HEK293T (cell line): ENCODE measurements at places on chromosomes 7 and 10.

DNA sequence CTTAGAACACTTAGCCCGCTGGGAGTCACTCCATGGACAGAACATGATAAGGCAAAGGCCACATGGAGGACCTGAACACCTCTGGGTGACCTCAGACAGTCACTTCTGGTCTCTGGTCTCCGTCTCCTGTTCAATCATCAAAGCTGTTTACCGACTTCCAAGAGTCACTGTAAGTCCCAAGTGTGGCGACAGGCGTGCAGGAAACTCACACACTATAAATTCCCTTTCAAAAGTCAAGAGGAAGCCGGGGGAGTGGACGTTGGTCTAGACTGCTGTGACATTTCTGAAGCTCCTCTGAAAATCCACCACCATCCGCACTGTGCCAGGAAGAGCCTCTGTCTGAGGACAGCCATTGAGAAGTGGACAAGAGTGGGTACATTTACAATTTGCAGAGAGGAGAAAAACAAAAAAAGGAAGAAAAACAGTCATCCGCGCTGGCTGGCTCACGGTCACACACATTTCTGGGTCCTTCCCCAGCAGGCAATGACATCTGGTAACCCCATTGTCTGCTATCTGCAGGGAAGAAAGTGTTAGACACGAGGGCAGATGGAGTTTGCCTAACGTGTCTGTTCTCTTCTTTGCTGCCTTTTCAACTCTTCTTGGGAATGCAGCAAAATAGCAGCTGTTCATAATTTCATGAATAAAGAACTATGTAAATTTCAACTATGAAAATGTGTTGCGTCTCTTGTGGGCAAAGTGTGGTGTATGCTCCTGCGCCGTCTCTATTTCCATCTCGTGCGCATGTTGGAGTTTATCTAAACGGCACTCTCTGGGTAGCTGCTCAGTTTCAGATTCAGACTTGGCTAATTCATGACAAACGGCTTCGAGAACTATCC is 32.9 kb upstream of the CUX1 start:
- no peak for DNase-seq

DNA sequence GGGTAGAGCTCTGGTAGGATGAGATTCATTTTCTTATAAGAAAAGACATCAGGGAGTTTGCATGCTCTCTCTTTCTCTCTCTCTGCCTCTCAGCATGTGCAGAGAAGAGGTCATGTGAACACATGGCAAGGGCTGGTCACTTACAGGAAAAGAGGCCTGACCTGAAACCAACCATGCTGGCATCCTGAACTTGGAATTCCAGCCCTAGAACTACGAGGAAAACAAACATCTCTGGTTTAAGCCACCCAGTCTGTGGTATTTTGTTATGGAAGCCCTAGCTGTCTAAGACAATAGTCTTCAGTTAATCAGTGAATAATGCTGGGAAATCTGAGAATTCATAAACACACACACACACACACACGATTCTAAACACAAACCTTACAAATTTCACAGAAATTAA is 1104.2 kb upstream of the LRRN3 start:
- DNase-seq: no peak

GRCh38 chr10:11678074-11678793 is 63.9 kb upstream of the ECHDC3 start:
- no peak for DNase-seq

GRCh38 chr7:38757931-38758330 is 126.8 kb upstream of the AMPH start:
- no peak for DNase-seq

DNA sequence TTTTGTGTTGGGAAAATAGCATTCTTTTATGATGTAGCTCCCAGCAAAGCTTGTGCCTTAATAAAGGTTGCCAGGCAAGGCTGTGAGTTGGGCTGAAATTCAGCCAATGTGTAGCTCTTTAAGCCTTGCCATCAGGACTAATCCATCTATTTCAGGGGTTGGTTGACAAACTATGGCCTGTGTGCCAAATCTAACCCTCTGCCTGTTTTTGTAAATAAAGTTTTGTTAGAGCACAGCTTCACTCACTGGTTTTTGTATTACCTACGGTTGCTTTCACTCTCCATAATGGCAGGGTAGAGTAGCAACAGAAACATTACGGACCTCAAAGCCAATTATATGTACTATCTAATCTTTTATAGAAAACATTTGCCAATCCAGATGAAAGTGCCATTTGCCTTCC is 638.1 kb upstream of the POT1 start:
- no peak for DNase-seq

DNA sequence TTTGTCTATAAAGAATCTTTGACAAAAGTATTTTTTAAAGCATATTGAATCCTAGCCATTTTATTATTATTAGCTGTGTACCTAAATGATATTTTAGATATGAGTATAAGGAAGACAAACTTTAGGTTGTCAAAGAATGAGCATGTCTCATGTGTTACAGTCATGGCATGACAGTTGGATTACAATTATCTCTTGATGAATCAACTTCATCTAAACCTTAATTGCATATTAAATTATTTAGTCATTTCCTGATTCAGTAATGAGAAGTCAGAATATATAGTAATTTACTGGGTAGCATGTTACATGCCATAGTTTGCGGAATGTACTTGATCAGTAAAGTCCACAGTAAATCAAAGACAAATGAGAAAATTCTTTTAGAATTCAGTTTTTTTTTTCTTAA is 59.2 kb downstream of the MAPK8 start:
- DNase-seq: no peak

- DNase-seq: no peak
These were observed 71.6 kb upstream of the ANKRD1 start for GRCh38 chr10:90992462-90992861.

DNA sequence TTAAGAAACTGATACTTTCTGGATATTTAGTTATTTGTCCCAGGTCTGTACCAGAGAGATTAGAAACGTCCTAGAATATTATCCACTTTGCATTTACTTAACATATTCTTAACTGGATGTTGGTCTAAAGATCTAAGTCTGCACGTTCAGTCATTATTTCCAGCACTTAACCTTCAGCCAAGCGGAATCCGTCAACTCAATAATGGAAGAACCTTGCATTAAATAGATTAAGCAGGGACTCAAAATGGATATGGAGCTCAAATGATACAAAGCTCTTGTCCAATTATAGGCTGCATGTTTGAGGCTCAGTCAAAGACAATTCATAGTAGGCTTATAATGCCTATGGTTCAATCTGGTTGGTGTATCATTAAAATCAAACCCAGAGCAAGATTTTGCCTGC is 162.9 kb downstream of the SEMA3D start:
- no peak for DNase-seq

DNA sequence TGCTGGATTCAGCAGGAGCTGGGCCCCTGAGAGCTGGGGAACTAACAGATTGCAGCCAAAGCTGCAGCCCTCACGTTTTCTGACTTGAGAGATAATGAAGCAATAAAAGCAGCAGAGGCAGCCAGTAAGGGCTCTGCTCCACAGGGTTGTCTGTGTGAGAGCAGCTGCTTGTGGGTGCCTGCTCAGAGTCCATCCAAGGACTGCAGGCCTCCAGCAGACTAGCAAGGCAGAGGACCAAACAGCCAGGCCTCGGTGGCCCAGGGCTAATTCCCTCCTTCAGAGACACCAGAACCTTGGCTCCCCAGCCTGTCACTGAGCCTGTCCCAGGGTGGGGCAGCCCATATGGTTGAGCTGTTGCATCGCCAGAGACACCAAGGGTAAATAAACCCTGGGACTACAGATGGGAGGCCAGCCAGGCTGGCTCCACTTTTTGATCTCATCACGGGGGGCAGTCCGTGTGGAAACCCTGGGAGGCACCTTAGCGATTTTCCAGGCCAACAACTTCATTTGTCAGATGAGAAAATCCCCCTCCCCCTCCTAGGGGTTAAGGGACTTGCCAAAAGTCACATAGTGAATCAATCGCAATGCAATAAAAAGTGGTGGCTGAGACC is 229.2 kb downstream of the WDR11 start:
- DNase-seq: peak; percentile 50

DNA sequence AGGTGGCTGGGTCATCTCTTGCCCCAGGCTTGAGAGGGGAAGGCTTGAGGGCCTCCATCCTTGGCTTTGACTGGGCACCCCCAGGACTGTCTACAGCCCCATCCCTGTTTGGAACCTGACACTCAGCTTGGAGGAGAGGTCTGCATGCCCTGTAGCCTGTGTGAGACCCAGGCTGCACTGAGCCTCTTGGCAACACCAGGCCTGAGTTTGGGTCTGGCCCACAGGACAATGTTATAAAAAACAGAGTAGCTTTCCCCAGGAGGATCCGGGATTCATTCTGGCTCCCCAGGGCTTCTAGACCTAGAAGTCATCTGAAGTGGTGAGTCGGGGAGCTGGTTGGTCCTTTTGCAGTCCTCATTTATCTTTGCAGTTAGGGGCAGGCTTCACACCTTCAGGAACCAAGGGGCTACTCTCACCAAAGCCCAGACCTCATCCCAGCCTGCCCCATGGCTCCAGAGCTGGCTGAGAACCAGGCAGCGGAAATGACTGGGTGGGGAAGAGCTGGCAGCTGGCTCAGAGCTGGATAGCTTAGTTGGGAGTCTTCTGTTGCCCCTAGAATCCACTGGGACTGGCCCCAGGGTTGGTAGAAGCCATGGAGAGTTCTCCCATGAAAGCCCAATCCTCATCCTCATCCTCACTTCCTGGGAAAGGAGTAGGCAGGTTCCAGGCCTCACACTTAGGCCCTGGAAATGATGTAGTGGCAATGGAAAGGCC is 68.8 kb downstream of the ADCYAP1R1 start:
- DNase-seq: no peak

GRCh38 chr10:115514895-115515294 is 421.7 kb downstream of the ATRNL1 start:
- DNase-seq: no peak

DNA sequence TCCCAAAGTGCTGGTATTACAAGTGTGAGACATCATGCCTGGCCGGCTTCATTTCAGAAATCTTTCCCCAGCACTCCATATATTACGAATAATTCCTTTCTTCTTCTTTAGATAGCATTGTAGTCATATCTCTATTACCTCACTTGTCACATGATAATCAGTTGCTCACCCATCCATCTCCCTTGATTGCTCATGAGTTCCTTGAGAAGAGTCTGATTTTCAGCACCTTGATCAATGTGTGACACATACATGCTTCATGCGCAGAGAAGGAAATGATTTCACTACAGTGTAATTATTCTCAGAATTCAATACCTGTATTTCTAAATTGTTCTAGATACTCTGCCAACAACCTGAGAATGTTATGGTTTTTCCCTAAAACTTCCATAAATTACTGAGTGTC is 26.7 kb upstream of the GGCT start:
- DNase-seq: no peak

DNA sequence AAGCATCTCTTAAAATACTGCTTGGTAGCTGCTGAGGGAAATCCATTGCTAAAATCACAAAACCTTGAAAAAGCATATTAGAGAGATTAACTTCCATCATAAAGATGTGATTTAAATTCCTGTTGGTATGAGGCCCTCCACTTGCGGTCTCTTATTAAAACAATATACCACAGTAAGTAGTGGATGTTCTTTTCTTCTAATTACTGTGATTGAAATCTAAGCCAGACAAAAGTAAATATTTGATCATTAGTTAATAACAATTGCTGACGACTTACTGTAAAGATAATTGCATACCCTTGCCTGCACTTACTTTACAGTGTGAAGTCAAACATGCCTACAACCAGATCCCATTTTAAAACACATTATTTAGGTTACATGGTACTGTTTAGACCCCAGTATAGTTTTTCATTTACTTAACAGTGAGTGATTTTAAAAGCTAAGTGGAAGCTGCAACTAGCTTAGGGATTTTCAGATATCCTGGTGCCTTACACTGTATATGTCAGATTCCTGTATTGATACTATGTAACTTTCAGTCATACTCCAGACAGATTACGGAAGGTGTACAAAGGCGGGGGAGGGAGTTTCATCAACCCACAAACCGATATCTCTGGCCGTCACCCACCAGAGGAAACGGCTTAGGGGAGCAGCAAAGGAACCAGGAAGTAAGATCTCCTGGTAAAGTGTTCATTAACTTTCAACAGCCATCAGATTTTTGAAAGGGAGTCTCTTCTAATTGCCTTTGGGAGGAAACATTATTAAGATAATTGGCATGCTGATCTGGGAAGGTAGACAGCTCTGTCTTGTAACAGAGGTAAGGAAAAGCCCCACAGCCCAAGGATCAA is 986 bp downstream of the NRP1 start:
- DNase-seq: no peak

DNA sequence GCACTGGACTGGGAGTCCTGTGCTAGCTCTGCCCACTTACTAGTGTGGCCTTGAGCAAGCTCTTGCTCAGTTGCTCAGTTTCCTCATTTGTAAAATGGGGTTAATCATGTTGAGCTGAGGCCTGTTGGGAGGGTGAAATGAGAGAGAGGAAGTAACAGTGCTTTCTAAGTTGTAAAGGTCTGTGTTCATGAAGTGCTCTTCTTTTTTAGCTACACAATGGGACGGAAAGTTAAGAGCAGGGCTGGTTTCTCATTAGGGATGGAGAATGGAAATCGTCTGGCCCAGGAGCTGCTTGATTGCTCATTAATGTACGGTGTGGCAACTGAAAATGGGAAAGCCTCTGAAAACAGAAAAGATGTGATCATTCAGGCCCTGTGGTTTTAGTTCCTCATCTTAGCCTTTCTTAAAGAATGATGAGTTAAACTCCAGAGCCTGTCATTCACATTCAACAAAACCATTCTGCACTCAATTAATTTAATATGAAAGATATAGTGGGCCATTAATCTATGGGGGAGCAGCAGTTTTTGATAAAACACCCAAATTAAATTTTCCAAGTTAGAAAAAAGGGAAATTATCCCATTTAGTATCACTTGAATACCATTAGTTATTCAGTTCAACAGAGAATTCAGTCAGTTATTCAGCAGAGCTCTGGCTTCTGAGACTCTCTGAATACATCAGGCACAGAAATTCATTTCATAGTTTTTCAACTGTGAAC is 60.5 kb downstream of the SH2D4B start:
- DNase-seq: no peak

DNA sequence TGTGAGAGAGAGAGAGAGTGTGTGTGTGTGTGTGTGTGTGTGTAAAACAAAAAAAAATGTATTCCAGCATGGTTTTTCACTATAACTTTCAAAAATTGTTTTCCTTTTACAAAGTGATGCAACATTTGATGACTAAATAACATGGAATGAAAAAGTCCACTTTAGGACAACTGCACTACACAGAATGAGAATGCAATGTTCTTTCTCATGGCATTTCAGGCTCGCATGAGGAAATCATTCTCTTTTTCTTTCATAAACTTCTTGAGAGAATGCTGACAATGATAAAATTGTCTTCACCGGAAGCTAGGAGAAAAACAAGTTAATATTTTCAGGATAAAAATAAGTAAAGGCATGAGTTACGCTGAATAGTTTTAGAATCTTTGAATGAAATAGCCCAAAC is 53.7 kb downstream of the SLC16A12 start:
- DNase-seq: no peak

DNA sequence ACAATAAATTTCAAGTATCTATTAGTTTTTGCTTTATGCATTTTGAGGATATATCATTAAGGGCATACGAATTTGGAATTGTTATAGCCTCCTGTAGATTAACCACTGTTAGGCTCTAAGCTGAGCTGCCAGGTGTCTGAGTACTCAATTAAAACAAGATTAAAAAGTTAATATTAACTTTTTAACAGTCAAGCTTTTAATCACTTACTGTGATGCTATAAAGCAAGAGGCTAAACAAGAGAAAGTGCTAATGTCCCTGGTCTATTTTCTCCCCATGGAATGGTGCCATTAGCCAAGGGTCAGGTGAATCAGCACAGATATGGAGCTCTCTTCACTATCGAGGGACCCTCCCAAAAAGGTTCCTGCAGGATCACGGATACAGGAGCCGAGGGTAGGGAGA is 9.7 kb downstream of the GSAP start:
- no peak for DNase-seq
